Fibroblast of the conjunctiva (primary cell): ENCODE measurements at places on chromosomes 12 and 14.
A peak's percentile ranks its signal among the peaks of the same experiment; 100 is the strongest.

DNA sequence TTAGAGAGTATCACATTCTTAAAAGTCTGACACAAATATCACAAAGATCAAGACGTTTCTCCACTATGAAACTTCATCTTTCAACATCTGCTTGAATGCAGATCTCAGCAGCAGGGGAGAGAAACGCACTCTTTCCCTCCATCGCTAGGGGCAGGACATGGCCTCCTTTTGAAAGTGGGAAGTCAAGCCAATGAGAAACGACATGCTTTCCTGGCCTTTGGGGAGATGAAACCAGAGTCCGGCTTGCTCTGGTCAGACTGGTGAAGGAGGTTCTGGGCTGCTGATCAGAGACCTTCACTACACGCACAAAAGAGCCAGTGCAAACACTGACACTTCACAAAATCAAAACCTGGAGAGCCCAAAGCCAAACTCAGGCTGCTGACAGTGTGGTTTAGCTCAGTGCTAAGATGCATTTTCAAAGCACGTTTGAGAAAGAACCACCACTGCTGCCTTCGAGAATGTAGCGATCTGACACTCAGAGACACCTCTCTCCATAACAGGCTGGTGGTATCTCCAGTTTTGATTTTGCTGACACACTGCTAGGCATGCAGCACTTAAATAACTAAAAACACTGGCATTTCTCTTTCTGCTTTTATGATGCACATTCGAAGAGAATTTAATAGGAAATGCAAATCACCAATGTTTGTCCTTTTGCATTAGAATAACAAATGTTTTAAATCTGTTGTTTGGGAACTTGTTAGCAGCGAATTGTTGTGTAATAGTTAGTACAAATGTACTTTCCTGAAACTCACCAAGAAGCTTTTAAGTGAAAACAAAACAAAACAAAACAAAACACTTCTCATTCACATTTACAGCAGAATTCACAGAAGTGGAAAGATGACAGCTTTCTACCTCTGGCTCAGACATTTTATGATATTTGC, 93.9 kb upstream of the OVCH1 start:
- DNase-seq, result peak; percentile 51

GRCh38 chr12:65828711-65829339, 4.5 kb downstream of the HMGA2 start:
- no peak for DNase-seq

DNA sequence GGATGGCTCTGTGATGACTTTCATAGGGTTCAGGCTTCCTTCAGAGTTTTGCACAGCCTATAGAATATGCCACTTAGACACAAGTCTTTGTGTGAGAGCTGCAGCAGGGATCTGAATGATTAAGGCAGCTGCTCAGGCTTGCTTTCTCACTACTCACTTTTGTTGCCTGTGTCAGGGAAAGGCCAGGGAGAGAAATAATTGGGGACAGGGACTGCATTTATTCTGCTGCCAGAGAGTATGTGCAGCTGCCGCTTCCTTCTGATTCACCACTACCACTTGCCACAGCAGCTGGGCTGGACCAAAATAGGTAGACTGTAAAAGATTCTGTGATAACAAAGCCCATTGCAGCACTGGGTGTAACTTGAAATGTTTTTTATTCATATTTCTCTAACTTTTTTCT, 49.7 kb downstream of the TRMT5 start:
- DNase-seq, result no peak

DNA sequence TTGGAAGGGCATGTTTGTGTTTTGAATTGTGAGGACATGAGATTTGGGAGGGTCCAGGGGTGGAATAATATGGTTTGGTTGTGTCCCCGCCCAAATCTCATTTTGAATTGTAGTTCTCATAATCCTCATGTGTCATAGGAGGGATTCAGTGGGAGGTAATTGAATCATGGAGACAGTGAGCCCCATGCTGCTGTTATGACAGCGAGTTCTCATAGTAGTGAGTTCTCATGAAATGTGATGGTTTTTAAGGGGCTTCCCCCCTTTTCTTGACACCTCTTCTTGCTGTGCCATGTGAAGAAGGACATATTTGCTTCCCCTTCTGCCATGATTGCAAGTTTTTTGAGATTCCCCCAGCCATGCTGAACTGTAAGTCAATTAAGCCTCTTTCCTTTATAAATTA, 260.0 kb downstream of the DUSP6 start:
- DNase-seq, result no peak

GRCh38 chr12:50006754-50007442, 18.4 kb downstream of the RACGAP1 start:
- no peak for DNase-seq

DNA sequence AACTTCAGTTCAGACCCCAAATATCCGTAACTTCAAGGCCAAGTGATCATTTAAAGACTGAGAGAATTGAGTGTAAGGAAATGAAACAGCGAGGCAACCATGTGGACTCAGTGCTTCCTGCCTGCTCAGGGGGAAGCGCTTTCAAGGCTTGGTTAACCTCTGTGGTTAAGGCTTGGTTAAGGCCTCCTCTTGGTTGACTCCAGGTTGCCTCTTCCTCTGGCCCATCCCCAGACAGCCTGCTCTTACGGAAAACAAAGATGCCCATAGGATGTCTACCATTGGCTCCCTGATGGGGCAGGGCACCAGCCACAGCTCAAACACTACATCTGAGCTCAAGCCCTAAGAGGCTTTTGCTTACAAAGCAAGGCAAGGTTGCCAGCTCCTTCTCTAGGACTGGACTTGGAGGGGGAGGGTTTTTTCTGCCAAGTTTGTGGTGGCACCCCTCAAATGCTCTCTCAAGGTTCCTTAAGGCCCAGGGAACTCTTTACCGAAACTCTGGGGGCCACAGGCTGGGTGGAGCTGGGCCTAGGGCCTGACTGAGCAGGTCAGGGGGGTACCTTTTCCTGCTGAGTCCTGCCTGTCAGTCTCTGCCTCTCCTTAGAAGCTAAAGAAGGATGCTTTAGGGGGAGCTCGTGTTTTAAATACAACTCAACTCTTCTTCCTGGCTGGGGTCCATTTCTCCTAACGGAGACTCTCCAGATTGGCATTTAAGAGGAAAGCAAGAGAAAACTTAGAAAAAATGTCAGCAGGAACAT, 13.7 kb downstream of the COL2A1 start:
- DNase-seq, result no peak

GRCh38 chr14:100982762-100983161, 79.2 kb upstream of the RTL1 start:
- no peak for DNase-seq

GRCh38 chr14:91337699-91338335, 79.8 kb downstream of the CCDC88C start:
- no peak for DNase-seq

DNA sequence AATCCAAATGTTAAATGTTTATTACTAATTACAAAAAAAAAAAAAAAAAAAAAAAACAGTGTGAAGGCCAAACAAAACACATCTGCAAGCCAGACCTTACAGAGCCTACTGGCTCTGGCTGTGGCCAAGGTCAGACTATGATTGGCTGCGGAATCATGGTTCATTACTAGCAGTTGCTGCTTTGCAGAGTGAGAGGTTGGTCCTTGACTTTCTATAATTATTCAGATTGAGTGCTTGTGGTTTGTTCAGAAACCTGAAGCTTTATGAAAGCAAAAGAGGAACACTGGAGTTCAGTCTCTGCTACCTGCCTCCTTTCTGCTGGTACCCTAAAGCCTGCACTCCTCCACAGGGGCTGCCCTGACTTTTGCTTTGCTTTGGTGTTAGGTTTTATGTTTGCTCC, 550.9 kb downstream of the BCL11B start:
- DNase-seq, result no peak

DNA sequence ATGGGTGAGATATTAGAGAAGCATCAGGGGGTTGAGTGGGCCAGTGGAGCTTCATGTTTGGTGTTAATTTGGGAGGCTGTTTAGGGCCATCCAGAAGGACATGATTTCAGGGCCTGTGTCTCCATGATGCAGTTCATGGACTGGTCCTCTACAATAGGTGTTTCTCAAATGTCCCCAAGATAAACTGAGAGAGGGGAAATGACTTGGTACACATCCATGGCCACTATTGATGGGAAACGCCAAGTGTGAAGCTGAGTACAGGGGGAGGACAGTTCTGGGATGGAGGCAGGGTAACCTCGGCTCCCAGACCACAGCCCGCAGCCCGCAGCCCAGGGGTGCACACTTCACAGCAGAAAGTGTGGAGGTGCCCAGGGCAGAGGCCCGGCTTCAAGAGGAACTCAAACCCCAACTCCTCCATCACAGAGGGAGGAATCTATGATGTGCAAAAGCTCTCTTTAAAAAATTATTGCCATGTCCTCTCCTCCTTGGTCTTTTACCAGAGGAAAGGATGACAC, 33.3 kb downstream of the CACNA2D4 start:
- no peak for DNase-seq

- no peak for DNase-seq
Measured at GRCh38 chr14:88463318-88463717, 77.9 kb downstream of the SPATA7 start.

- DNase-seq, result no peak
Measured at GRCh38 chr12:51622564-51622963, 31.5 kb downstream of the SCN8A start.

DNA sequence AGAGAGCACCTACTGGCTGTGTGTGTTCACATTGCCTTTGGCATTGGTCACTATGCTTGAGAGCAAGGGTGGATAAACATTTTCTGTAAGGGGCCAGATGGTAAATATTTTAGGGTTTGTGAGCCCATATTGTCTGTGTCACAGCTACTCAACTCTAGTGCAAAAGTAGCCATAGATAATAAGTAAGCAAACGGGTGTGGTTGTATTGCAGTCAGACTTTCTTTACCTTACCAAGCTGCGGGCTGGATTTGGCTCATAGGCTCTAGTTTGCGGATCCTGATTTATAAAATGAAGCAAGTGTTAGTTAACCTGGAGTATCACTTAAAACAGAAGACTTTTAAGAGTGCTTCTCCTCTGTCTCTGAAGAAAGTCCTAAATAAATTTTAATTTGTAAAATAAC, 169.0 kb downstream of the KICS2 start:
- no peak for DNase-seq

DNA sequence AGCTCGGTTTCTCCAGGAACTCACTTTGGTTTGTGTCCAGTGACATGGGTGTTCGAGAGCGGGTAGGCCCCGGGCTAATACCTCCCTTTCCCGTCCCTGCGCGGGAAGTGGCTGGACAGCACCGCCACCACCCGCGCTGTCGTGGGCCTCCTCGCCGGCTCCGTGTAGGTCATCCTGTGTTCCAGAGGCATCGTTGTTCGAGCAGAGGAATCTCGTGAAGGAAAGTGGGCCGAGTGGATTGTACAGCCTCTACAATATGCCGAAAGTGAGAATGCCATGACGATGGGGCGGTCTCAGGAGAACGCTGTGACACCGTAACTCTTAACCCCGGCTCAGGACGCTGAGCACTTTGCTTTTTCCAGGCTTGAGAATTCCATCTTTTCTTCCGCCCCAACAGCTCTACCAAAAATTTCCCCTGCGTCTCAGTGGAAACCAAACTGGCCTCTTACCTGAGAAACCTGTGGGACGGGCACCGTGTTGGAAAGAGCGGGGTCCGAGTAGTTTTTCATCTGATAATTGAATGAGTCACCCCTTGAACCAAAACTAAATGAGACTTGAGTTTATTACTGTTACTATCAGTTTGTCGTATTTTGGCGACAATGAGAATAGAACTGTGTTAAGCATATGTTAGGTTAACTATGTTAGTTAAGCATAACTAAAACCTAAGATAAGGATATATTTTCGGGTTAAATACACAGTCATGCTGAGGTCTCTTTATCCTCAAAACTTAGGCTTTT, 510 bp downstream of the EIF2S1 start:
- DNase-seq, result no peak

- no peak for DNase-seq
Measured at GRCh38 chr14:100072783-100073346, 7.6 kb downstream of the EVL start.

GRCh38 chr12:113478351-113479011, 6.8 kb upstream of the LHX5 start:
- DNase-seq, result no peak

DNA sequence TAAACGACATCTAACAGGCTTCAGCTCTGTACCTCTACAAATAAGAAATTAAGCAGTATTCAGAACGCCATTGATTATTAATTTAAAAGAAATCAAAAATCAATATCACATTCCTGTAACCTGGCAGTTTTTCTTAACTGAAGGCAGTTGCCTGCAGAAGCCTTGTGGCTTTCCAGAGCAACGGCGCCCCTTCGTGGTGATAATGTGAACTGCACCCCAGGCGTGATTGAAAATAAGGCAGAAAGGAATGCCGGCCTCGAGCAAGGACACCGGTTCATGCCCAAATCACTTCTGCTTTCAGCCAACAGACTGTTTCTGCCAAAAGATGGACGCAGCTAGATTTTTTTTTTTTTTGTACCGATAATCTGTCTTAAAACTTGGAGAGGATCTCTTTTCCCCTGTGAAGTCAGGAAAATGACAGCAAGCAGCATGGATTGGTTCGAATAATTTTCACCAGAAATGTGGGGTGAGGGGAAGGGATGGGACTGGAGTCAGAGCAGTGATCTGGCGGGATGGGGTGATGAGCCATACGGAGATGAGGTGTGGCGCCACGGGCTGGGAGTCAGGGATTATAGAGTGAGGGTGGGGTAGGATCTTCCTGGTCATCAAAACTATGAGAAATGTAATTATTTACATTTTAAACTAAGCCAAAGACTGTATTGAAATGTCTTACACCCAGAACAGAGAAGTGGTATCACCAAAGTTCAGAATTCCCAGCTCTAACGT, 473.0 kb downstream of the DPF3 start:
- DNase-seq, result peak; percentile 43

DNA sequence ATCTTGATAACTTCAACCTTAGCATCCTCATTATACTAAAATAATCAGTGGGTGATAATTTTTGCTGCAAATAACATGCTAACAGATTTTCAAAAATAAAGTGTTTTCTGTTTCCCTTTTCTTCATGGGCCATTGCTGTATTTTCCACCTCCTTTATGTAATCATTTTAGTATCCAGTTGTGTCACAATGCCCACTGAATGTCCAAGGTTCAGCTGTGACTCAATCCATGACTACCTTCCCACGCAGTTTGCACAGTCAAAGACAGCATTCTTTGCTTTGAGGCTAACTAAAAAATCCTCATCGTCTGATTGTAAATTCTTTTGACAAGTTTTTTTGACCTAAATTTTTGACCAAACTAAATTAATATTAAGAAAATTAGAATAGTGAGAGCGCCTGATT, 474.1 kb downstream of the FLRT2 start:
- no peak for DNase-seq

- DNase-seq, result no peak
Measured at GRCh38 chr14:99026471-99026870, 245.5 kb downstream of the BCL11B start.

- DNase-seq, result no peak
Measured at GRCh38 chr14:68208626-68209317, 389.2 kb downstream of the RAD51B start.
